ENCODE measurements at places on chromosomes 3 and 15. TPM values are rescaled to one million over a fixed set of nuclear protein-coding genes. Genes with fewer than 3 reads are reported as not detected.
A peak's percentile ranks its signal among the peaks of the same experiment; 100 is the strongest.

GRCh38 chr15:76199106-76200082, 111.9 kb downstream of the ETFA start:
- no peak for DNase-seq

DNA sequence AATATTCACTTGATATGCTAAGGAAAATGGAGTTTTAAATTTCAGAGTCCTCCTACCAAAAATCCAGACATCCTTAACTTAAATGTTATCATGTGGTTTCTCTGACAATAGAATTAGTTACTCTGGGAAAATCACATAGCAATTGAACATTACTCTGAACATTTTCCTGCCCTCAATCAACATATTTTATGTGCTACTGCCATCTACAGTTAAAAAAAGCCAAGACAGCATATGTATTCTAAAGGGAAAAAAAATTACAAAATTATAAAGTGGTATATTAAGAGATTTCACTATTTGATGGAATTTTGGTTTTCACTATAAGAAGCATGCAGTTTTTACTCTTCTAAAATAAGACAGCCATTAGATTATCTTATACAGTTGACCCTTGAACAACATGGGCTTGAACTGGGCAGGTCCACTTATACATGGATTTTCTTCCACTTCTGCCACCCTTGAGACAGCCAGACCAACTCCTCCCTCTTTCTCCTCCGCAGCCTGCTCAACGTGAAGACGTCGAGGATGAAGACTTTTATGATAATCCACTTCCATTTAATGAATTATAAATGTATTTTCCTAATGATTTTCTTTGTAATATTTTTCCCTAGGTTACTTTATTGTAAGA, 122.3 kb downstream of the ATP1B3 start:
- DNase-seq: no peak

DNA sequence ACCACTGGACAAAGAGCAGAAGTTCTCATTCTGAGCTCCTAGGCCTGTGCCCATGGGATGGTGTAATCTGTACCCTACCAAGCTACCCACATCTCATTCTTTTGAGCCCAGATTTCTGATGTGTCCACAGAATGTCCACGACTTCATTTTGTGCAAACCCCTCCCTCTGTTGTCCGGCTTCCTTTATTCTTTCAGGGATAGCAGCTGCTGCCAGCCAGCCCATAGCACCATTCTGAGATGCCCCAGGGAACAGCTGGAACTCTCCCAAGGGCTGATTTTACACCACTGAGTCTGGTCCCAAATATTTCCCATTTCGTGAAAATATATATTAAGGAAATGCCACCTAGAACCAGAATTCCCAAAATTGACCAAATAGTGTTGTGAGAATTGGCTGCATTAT, 236.6 kb downstream of the SATB1 start:
- no peak for DNase-seq

DNA sequence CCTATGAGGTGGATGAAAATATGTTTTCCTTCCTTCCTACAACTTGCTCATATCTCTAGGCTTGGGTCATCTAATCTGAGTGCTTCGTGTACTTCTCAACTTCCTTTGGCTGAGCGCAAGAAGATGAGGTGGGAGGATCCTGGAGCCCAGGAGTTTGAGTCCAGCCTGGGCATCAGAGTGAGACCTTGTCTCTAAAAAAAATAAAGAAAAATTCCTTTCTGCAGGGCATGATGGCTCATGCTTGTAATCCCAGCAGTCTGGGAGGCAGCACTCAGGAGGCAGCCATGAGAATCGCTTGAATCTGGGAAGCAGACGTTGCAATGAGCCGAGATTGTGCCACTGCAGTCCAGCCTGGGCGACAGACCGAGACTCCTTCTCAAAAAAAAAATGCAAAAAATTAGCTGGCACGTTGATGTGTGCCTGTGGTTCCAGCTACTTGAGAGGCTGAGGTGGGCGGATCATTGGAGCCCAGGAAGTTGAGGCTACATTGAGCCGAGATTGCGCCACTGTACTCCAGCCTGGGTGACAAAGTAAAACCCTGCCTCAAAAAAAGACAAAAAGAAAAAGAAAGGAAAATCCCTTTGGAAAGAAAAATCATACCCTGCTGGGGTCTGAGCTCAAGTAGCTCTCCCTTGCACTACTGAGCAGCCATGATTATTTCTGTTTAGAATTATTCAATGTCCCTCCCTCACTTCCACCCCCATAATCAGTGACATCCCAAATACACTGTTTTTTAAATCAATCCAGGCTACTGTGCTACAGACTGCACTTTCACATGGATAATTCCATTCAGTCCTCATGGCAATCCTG, 28.0 kb upstream of the RAB11A start:
- DNase-seq: peak; percentile 34

GRCh38 chr3:146313746-146314111, 62.8 kb upstream of the PLSCR4 start:
- no peak for DNase-seq

Gene WDR93
- polyA plus RNA-seq: 31.9 TPM
